HuH-7 (cell line): ENCODE measurements at places on chromosomes 4 and X.

DNA sequence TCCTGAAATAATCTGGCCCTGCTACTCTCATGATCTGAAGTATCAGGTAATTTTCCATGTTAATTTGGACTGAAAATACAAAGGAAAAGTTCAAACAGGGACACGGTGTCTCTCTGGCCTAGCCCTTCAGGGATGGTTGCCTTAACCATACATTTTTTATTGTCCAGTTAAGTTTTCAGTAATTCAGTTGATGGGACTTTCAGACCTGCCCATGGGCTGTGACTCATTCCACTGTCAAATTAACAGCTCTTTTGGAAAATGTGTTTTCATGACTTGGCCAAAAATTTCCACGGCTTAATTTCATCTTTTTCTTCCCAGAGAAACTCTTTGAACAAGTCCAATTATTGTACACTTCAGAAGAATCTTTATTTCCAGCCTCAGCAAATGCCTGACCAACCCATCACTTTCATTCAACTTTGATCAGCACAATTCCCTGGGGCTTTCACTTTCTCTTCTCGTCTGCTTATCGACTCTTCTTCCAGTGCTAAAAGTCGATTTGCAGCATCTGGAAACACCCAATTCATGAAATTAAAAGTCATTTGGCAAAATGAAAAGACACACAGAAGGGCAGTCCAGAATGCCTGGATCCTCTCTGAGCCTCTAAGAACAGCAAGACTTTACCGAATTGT lies 293.9 kb downstream of the RAB28 start:
- DNase-seq, result no peak

- DNase-seq, result no peak
Observed at GRCh38 chr4:171622729-171623128, 190.5 kb upstream of the GALNTL6 start.

- no peak for DNase-seq
Observed at GRCh38 chr4:66567551-66567950, 897.3 kb upstream of the EPHA5 start.

DNA sequence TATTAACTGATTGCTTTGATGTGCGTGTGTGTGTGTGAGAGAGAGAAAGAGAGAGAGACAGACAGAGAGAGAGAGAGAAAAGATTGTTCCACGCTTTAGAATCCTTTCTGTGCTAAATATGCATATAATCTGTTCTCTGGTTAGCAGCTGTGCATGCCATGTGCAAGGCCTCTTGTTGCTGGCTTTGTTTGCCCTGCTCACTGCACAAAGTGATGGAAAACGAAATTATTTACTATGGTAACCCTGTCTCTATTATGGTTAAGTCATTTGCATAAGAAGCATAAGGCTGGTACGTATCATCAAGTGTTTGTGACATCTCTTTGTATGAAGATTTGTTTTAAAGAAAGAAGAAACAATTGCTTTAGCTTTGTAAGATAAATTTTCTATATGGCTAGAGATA lies 190.2 kb upstream of the POF1B start:
- no peak for DNase-seq

GRCh38 chr4:185730849-185731608 lies 81.0 kb downstream of the SORBS2 start:
- DNase-seq, result no peak

GRCh38 chr4:26356081-26356501 lies 35.3 kb downstream of the RBPJ start:
- DNase-seq, result no peak

DNA sequence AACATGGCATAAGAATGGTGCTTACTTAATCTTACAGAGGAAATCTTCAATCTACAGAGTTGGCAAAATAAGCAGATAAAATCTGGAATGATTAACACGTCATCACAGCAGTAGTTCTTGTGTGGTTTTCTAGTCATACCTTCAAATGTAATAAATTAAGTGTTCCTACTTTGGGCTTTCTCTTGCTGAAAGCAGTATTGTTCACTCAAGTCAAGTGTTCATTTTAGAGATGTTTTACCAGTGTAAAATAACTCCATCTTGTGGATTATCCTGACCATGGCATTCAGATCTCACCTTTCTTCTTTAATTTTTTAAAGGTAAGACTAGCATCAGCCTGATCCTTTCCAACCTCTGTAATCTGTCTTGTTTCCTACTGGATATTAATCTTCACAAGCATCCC lies 72.9 kb downstream of the ADAMTS3 start:
- no peak for DNase-seq

GRCh38 chr4:149404143-149404542 lies 411.5 kb downstream of the IQCM start:
- no peak for DNase-seq

DNA sequence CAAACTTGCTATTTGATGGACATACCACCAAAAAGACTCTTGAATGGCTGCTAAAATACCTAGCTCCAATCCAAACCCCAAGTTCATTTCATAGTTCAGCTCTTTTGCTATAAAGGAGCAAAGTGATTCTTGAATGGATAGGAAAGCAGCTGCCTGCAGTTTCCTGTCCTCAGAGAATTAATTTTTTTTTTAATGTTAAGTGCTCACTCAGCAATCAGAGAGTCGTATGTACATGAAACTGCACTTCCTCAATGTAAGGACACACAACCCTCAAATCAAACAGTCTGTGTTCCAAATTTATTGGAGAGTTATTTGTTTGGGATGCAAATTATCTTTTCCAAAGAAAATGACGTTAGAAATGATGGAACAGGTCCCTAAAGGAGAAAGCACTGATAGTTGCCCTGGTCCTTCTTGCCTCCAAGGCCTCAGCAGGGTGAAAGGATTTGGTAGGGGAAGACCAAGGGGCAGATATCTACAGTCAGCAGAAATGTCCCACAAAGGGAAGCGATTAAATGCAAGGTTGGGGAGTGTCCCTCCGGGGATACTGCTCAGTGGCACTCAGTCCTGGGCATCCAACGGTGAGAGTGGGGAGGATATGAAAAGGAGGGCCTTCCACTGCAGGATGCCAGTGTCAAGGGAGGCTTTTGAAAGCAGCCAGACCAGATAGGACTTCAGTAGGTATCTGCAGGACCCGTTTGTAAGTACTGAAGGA lies 67.2 kb upstream of the RASGEF1B start:
- DNase-seq, result no peak

GRCh38 chr4:47837094-47837907 lies 566 bp downstream of the CORIN start:
- DNase-seq, result peak; percentile 63

- no peak for DNase-seq
Observed at GRCh38 chrX:3044671-3045070, 3.4 kb downstream of the ARSF start.

- DNase-seq, result no peak
Observed at GRCh38 chrX:129000797-129001196, 522.5 kb downstream of the SMARCA1 start.

DNA sequence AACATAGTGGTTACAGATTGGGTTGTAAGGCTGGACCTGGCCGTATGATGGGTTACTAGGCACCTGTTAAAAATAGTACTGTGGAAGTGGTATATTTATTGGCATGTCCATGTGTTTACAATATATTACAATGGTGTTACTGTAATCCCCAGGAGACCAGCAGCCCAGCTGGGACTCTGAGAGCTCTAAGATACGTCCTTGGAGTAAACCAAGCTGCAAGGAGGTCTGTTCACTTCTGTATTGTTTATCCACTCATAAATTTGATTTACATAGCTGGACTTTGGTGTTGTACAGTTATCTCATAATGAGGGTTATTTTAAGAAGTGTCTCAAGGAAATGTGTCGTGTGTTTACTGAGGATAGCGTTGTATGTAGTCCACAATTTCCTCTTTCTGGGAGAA lies 93.8 kb downstream of the TBL1X start:
- no peak for DNase-seq

DNA sequence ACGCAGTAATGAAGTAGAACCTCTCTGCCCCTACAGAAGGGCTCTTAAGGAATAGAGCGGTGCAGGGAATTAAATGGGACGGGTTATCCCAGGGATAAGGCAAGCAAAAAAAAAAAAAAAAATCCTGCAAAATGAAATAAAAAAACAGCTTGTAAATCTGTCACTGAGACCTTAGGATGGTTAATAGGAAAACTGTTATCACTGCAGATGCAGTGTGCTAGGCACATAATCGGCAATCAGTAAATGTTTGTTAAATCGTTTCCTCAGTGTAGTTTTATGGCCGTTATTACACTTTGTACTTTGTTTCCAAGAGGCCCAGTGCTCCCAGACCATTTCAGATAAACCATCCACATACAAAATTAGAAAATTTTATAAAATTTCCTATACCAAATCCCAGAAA lies 1.0 kb downstream of the HNRNPH2 start:
- no peak for DNase-seq

DNA sequence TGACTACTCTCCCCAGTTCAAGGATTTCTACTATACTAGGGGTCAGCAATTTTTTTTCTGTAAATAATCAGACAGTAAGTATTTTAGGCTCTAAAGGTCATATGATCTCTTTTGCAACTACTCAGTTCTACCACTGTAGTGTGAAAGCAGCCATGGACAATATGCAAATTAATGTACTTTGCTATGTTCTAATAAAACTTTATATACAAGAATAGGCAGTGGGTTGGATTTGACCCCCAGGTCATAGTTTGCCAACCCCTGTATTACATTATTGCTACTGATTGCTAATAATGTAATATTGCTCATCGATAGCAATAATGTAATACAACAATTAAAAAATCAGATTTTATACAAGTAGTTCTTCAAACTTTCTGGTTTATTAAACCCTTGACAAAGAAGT lies 59.2 kb upstream of the GPR34 start:
- DNase-seq, result no peak

DNA sequence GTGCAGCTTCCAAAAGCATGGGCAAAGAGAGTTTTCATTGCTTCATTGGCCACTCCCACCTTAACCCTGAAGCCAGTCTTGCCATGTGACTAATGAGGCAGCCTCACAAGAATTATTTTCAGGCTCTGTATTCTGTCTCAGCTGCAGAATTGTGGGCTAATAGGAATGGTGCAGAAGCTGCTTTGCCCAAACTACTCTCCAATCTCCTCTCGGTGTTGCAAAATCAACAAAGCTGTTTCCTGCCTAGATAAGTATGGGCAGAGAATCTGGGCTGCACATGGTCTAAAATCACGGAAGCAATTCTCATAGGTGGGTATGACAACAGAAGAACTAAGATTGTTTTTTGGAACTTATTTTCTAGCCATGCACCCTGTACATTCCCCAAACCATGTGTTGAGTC lies 31.4 kb downstream of the PPP1R2C start:
- DNase-seq, result no peak

DNA sequence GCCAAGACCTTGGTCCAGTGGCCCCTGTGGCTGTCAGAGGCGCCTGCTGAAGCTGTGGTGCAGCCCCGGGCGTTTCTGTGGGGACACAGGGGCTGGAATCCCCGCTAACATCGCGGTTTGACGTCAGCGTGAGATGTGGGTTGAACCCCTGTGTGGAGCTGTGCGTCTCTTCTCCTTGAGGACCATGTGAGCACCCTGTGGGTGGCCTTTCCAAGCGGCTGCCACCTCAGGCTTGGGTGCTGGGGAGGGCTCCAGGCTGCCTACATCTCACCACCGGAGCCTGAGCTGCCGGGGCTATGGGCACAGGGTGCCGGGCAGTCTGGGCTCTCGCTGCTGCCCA lies 27.7 kb downstream of the UVSSA start:
- DNase-seq, result no peak

DNA sequence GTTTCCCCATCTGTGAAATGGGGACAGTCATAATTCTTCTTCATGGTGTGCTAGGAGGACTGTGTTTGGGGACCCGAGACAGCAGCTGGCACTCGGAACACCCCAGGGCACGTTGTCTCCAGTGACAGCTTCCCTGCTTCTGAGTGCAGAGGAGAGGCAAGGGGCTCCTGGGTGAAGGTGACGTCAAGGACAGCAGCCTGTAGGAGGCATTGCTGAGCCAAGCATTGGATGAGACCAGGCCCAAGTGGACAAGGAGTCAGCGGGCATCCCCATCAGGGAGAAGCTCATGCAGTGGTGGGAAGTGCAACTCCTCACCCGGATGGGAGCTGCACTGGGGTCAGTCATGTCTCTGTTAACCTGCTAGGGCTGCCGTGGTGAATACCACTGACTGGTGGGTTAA lies 46.1 kb downstream of the EVC start:
- DNase-seq, result no peak

GRCh38 chrX:114626323-114626722 lies 42.4 kb downstream of the HTR2C start:
- DNase-seq, result peak; percentile 1

DNA sequence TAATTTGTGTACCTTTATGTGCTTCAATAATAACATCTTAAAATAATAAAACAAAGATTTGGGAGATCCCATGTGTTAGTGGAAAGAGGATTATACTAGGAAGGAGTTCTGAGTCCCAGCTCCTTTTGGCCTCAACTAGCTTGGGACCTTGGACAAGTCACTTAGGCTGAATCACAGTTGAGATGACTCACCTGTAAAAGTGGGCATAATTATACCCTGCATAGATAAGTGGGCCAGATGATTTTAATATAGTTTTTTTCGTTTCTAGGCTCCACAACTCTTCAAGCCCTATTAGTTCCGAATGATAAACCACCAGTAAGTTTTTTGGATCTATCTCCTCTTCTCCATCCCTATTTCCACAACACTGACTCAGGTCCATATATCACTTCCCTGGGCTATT lies 131.8 kb downstream of the ENOX2 start:
- no peak for DNase-seq

GRCh38 chr4:10112658-10113284 lies 3.8 kb downstream of the WDR1 start:
- DNase-seq, result no peak

DNA sequence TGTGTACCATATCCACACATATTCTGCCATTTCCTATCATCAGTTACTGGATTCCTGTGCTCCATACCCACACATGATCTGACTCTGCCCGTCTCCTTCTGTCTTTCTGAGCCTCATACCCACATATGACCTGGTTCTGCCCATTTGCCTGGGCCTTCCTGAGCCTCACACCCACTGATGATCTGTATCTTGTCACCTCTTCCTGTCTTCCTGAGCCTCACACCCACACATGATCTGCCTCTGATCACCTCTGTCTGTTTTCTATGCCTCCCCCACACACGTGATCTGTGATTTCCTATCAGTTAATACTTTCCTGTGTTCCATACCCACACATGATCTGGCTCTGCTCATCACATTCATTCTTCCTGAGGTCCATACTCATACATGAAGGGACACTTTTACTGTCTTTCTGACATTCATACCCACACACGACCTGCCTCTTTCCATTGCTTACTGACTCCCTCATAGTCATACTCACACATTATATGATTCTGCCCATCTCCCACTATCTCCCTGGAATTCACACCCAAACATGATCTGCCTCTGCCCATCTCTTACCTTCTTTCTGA lies 32.5 kb downstream of the SCML1 start:
- no peak for DNase-seq

GRCh38 chr4:112516471-112517066 lies 589 bp upstream of the NEUROG2 start:
- DNase-seq, result peak; percentile 75

DNA sequence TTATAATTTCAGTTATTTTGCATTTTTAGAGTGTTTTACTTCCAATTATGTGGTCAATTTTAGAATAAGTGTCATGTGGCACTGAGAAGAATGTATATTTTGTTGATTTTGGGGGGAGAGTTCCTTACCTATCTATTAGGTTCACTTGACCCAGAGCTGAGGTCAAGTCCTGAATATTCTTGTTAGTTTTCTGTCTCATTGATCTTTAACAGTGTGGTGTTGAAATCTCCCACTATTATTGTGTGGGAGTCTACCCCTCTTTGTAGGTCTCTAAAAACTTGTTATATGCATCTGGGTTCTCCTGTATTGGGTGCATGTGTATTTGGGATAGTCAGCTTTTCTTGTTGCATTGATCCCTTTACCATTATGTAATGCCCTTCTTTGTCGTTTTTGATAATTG lies 127.0 kb upstream of the ZDHHC15 start:
- no peak for DNase-seq
